Liver (tissue), 10 donors: ENCODE measurements at places on chromosomes 2 and 18.

DNA sequence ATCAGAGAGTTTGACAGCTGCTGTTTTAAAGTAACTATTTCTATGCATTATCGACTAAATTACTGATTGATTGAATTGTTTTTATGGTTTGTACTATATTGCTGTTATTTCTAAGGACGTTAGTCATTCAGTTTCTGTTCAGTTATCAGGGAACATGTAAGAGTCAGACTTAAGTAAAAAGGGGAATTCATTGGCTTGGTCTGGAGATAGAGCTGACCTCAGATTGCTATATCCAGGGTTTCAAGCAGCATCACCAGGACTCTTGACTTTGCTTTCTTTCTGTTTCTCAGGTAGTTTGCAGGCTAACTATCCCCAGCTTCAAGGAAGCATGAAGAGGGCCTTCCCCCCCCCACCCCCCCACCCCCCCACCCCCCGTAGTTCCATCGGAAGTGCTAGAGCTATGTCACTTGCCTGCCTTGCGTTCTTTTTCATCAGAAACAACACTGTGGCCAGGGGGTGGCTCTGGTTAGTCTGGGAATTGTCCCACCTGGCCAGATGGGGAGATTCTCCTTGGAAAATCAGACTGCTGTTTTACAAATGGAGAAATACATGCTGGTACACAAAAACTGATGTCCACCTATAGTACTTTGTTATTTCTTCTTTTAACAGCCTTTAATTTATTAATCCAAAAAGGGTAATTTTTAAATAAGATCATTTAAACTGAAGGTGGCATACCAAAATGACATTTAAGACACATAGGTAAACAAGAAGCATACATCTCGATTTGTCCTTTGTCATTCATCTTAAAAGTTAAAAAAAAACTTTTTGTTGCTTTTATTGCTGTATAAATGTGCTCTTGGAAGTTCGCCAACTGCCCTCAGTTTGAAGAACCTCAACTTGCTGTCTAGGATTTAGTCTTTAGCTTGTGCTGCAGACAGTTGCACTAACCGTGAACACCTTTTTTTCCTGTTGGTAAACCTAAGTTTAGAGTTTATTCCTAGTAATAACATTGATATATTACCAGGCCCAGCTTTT lies 9.4 kb downstream of the SMAD4 start:
- no peak for DNase-seq

- DNase-seq: no peak
These were observed 434.7 kb upstream of the HS6ST1 start for GRCh38 chr2:128753321-128753720.

DNA sequence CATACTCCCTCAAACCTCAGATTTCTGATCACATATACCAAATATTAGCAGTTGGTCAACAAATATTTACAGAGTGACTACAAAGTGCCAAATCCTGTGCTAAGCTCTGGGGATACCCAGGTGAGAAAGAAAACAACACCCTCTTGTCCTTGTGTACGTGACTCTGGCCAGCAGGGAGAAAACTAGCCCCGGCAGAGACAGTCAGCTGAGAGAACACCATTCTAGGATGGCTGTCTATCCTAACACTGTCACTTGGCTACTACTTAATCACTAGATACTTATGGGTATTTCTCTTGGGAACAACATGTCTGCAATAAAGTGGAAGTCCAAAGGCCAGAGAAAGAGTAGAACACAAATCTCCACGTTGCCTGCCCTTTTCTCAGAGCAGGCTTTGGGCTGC lies 57.9 kb upstream of the CD226 start:
- DNase-seq: no peak

GRCh38 chr2:23563673-23564614 lies 179.0 kb downstream of the KLHL29 start:
- no peak for DNase-seq

GRCh38 chr18:75639472-75639831 lies 211.9 kb upstream of the SMIM21 start:
- DNase-seq: no peak

- DNase-seq: no peak
These were observed 160.9 kb downstream of the MIB1 start for GRCh38 chr18:21901423-21901945.

DNA sequence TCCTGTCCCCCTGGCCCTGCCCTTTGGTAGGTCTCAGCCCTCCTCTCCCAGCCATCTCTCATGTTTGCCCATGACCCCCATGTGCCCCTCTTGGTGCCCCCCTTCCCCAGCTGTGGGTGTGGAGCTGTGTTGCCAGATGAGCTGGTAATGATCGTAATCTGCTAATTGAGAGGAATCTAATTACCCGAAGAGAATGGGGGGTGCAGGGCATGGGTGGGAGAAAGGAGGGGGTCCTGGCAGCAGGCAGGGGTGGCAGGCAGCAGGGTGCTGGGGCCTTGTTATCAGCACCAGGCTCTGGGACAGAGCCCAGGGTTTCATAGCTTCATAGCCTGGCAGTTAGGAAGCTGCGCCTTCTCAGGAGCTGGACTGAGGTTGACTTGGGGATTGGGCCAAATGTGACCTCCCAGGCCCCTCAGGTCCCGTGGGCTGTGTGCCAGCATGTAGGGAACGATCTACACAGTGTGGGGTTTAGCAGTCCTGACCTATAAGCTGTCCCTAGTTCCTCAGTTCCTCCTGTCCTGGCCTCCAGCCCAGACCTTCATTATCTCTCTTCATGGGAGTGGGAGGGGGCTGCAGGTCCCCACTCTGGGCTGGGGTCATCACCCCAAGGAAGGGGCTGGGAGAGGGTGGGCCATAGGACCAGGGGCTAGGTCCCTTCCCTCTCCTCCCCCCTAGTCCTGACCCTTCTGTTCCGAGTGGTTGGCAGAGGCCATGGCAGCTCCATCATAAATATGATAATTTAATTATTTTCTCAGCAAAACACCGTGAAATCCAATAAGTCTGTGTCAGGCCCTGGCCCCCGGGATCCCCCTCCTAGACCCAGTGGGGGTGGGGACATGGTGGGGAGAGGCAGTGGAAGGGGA lies 6.5 kb upstream of the ASIC4 start:
- no peak for DNase-seq

GRCh38 chr2:28997847-28998735 lies 17.0 kb downstream of the TOGARAM2 start:
- DNase-seq: no peak

- DNase-seq: no peak
These were observed 45.1 kb downstream of the SLC9A4 start for GRCh38 chr2:102518170-102518569.

- no peak for DNase-seq
These were observed 47.8 kb upstream of the RNF103 start for GRCh38 chr2:86671337-86671981.

DNA sequence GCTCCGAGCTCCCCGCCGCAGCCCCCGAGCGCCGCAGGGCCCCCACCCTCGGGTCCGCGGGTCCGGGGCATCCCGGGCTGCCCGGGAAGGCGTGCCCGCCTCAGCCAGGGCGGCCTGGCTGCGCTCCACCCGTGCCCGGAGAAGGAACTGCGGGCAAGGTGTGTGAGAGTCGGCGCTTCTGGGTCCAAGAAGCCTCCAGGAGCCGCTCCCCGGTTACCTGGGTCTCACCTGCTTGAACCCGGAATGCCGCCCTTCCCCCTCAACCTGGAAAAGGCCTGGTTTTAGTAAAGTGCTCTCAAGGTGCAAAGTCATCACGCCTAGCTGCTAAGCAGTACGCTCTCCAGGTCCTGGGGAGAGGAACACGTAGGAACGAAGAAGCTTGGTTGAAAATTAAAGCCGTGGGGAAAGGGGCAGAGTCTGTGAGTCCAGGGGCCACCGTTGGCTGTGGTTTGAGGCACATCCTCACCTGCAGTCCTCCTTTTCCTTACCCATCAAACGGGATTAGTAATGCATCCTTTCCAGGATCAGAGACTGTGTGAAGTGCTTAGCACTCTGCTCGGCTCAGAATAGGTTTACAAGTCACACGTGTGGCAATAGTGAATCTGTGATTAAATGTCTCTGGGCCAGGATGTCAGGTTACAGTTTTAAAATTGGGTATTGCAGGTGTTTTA lies 1.2 kb downstream of the ASAP2 start:
- no peak for DNase-seq

DNA sequence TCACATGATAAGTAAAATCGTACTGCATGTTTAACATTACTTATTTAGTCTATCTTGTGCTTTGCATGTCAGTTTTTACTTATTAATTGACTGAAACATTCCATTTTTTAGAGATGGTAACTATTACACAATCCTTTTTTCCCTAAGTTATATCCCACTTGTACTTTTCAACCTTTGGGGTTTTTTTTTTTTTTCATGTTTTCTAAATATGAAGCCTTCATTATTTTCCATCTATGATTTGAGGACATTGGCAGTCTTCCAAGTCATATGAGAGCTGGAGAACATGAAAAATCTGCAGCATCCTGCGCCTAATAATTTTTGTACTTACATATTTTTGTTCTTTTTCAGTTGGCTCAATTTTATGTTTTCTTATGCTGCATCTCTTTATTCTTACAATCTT lies 113.9 kb downstream of the MYO1B start:
- no peak for DNase-seq

DNA sequence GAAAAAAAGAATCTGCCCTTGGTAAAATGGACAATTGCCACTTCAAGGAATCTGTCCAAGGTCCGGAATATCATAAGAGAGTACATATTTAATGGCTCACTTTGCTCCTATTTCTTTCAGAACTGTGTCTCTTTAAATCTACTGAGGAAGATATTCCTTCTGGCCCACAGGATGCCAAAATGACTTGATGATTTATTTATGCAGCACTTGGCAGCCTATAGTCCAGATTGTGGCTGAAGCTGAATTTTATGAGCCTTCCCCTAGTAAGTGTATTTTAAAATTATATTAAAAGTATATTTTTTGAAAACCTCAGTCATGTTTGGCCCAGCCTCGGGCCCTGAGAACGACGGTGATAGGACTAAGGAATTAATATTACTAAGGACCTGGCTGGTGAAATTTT lies 465.1 kb upstream of the HNRNPA3 start:
- no peak for DNase-seq

DNA sequence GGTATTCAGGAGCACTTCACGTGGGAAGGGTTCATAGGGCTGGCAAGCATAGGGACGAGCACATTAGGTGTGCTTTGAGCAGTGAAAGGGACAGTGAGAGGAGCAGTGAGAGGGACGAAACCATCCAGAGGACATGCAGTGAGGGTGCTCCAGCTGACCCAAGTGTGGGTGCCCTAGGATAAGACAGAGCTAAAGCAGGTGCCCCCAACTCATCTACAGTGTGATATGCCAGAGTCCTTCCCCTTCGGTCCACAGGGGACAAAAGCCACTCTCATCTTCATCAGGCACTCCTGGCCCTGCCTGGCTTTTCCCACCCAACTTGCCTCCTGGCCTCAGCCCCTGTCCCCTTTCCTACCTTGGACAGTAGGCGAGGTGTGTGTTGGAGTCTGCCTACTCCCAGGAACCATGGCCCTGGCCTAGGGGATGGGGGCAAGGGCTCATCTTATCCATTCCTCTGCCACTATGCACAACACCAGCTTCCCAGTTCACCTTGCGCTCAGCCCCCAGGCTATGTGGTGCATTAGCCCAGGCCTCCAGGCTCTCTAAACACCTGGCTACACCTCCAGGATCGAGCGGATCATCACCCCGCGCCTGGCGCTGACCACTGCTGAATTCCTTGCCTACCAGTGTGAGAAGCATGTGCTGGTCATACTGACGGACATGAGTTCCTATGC lies 16.1 kb upstream of the ANKRD53 start:
- no peak for DNase-seq

DNA sequence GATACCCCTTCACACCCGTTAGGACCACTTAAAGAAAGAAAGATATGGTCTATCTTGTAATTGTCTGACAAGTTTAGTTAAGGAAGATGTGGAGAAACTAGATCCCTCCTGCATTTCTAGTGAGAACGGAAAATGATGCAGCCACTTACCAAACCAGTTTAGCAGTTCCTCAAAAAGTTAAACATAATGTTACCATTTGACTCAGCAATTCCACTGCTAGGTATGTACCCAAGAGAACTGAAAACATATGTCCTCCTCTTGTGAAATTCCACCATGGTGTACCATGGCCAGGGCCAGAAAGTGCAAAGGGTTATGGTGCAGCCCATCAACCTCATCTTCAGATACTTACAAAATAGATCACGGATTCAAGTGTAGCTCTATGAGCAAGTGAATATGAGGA lies 79.0 kb upstream of the ID2 start:
- DNase-seq: no peak

DNA sequence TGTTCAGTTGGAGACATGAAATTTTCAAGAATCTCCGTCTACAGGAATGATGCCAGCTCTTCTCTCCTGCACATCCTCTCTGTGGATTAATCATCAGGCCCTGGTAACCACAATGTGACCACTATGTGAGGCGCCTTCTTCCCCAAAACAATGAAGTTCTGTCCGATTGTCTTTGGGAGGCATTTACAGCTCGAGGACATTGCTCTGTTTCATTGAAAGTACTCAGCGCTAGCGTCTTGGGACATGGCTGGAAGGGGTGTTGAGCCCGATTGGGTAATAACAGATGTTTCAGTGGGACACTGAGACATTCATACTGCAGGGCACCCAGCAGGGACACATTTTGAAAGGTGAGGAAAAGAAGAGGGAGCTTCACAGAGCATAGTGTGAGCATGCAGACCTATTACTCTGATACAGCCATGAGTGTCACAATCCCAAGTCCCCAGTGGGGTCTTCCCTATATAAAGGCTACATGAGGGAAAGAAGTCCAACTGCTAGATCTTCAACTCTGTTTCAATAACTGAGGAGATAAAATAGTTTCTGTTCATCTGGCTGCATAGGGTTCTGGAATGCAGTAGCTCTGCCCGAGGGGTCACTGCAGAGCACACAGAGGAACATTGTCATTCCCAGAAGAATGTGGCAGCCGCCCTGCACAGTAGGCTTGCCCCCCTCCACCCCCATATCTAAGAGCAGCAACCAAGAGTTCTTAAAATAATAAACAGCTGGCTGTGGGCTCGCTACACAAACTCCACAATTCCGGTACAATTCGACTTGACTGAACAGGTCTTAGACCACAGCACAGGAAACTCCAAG lies 237.3 kb downstream of the OSR1 start:
- DNase-seq: no peak

DNA sequence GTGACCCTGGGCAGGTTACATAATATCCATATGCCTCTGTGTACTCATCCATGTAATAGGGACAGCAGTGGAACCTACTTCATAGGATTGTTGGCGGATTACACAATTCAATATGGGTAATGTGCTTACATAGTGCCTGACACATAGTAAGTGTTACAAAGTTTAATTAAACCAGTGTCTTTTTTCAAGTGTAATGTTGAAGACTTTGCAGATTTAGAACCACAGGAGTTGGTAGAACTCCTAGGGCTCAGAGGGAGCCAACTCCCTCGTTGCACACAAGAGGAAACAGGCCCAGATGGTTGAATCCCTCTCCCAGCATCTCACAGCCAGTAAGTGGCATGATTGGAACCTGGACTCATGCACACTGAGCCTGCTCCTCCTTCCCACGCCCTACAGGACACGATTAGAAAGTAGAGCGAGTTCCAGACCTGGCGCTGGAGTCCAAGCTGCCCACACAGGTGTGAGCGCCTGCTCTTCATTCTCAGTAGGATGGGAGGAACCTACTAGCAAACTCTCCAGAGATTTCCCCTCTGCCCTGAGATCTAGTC lies 97.8 kb downstream of the VSNL1 start:
- DNase-seq: no peak

DNA sequence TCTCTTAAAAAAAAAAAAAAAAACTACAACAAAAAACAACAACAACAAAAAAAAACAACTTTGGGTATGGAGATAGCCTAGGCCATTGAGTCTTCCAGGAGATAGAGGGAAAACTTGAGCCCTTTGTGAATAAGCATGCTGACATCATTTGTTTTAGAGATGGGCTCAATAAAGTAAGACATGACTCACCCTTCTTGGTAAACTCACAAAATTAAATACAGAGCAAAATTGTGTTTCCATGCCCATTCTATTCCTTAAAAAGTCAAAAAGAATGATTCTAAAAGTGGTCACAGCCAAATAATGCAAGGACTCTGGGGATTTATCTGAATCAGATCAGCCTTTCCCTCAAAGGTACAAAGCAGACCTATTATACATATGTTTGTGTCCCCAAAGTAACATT lies 117.4 kb downstream of the ETAA1 start:
- DNase-seq: no peak
